Esophagus mucosa (tissue), 1 donor: ENCODE measurements at places on chromosomes 5 and 9.

- no peak for ATAC-seq
Observed at GRCh38 chr5:10304932-10305331, 2.8 kb downstream of the CMBL start.

- peak; percentile 87 for ATAC-seq
Observed at GRCh38 chr5:9046756-9047481, 499.0 kb downstream of the SEMA5A start.

GRCh38 chr5:27682600-27682999 is 644.2 kb upstream of the CDH9 start:
- no peak for ATAC-seq

DNA sequence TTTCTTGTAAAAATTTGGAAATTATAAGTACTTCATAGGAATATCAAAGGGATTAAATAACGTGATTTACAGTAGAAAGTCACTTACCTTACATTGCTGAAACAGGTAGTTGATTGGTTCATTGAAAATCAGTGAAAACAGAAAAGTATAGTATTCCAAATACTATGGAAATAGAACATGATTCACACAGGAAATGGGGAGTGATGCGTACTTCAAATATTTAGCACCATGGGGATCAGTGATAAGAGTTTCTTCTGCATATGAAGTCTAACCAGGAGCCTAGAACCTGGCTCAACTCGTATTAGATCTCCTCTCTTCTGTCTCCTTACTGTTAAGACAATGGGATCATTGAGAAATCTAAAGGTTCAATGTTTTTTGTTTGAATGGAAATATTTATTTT is 133.3 kb downstream of the FAM174A start:
- ATAC-seq, result no peak

- ATAC-seq, result peak; percentile 3
Observed at GRCh38 chr5:178230879-178231538, 1.6 kb downstream of the PHYKPL start.

DNA sequence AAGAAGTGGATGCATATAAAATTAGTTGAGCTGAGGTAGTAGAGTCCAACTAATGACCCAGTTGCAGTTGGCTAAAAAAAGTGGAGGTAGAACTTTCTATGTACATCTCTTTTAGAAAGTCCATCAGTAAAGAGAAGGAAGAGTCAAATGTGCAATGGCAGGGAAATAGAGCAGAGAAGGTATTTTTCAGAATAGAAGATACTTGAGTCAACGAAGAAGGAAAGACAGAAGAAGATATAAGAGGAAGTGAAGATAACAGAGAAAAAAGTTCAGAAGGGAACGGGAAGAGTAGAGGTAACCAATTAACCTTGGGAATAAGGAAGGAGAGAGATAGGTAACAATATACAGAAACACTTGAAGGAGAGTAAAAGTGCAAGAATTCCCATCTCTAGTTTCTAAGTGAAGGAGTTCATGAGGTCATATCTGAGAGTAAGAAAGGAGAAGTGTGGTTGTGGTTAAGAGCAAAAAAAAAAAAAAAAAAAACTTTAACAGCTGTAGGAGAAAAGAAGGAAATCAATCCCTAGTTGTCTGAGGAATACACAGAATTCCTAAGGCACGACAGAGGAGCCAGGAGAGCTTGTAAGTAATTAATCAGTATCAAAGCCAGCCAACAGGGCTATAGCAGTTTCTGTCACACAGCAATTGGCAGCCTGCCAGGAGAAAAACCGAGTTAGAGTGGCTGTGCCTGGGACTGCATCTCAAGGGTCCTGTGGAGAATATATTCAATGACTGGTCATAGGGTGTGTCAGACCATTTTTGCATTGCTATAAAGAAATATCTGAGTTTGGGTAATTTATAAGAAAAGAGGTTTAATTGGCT is 61.0 kb downstream of the ARL15 start:
- ATAC-seq, result no peak

GRCh38 chr5:32446630-32447029 is 2.1 kb upstream of the ZFR start:
- peak; percentile 72 for ATAC-seq

DNA sequence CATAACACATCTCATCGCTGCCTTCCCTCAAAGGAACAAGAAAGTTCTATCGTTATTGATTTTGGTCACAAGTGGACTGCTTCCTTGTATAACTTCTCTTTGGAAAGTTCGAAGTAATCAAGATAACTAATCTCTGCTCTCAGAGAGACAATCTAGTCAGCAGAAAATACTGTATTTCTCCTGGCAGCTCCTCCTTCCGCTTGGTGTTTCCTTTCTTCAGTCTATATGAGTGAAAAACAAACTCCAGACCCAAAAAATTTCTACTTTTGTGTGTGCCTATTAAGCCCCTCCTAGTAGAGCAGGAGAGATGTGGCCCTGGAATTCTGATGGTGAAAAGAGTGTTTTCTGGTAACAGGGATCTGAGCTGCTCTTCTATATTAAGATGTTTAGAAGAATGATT is 24.5 kb downstream of the OSTF1 start:
- no peak for ATAC-seq

GRCh38 chr9:78567693-78568092 is 270.8 kb downstream of the PSAT1 start:
- peak; percentile 58 for ATAC-seq

DNA sequence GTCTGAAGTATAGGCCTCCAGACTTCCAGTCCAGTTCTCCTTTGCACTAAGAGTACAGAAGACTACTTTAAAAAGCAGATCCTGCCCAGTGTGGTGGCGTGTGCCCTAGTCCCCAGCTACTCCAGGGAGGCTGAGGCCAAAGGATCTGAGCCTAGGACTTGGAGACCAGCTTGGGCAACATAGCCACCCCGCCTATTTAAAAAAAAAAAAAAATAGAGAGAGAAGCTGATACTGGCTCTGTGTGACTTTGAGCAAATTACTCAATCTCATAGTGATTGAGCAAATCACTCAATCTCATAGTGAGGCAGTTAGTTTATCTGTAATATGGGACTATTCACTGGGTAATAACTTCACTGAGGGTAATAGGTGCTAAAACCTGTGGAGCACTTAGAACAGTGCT is 43.6 kb upstream of the KDM4C start:
- no peak for ATAC-seq

DNA sequence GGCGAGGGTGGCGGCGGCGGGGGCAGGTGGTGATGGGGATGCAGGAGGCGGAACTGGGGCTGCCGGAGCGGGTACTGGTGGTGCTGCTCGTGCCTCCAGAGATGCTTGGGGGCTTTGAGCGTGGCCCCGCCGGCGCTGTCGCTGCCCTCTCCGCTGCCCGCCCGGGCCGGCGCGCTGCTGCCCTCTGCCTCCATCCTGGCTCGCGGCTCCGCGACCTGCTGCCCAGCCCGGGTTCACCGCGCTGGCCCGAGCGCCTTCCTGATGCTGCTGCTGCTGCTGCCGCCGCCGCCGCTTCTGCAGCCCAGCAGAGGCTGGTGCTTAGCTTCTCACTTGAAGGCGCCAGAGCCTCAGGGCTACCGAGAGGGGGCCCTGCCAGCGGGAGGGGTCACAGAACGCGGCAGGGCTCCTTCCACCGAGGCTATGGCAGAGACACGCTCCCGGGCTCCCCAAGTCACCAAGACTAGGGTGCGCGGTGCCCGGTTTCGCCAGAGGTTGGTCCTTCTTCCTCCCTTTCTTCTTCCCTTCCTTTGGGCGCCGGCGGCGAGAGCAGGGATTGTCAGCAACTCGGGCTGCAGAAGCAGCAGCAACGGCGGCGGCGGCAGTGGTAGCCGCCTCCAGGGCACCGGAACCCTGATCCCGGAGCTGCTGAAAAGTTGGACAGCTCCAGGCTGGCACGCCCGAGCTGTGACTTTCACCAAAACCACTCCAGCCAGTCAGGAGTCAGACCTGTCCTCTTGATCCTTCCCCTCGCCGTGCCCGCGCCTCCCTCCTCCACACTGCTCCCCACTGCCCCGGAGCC is at the start of gene PDE4D:
PDE4D (minus strand) TSS at position 298 of the 799 bp plus-strand sequence.
- peak; percentile 72 for ATAC-seq

DNA sequence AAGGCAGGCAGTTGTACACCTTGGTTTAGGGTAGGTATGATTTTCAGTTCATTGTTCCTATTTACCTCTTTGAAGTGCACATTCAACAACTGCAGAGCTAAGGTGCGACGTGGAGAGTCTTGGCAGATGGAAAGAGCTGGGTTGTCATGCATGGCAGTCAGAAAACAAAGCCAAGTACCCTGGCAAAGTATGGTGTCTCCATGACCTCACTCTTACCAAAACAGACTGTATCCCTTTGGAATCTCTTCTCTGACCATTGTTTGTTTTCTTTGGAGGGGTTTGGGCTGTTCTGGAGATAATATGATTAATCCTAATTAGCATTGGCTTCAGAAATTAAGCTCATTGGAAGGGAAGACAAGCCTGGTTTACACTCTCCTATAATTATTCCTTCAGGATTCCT is 665.7 kb downstream of the DNAH5 start:
- ATAC-seq, result no peak

DNA sequence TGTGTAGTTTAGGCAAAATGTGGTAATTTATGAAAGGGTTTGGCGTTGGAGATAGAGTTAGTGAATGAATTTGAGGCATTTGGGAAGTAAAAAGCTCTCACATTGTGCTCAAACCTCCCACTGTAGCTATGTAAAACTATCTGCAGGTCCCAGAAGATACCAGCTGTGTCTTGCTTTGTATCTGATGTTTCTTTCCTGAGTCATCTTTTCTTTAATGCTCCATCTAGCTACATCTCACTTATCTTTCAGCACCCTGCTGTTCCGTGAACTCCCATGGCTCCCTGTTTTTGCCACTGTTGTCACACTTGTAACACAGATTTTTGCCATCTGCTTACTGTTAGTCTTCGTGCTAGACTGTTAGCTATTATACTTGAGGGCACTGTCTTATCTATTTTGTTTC is 253.1 kb downstream of the NPR3 start:
- ATAC-seq, result no peak

DNA sequence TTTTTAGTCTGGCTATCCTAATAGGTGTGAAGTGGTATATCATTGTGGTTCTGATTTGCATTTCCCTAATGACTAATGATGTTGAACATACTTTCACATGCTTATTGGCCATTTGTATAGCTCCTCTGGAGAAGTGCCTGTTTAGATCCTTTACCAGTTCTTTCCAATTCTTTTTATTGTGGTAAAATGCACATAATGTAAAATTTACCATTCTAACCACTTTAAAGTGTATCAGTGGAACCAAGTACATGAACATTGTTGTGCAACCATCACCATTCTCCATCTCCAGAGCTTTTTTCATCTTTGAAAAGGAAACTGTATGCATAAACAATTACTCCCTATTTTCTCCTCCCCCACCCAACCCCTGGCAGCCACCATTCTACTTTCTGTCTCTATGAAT is 95.4 kb downstream of the NRG2 start:
- ATAC-seq, result no peak

DNA sequence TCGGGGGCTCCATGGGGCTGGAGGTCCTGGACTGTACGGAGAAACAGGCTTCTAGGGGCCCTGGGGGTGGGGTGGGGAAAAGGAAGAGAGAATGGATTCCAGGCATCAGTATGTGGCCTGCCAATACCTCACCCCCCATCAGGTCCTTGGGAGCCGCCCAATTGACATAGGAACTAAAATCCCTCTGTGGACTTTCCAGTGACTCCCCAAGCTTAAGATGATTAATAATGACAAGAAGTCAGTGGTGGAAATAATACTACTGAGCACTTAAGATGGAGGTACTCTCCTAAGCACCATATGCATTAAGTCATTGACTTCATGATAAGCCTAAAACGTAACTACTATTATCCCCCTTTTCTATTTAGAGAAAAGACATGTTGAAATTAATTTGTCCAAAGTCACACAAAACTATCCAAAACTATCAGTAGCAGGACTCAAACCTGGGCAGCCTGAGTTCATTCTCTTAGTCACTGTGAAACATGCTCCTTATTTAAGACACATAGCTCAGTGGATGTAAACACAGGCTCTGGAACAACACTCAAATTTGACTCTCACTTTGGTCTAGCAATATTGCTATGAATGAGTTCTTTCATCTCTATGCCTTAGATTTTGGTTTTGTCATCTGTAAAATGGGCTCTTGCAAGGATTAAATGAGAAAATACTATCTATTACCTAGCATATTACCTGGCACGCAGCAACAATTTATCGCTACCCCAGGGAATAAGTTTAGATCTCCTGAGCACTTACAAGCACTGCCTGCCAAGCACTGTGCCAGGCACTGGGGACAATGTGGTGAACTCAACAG is 9.5 kb downstream of the SPRY4 start:
- no peak for ATAC-seq

GRCh38 chr9:35398651-35399335 is 91.1 kb upstream of the RUSC2 start:
- no peak for ATAC-seq

DNA sequence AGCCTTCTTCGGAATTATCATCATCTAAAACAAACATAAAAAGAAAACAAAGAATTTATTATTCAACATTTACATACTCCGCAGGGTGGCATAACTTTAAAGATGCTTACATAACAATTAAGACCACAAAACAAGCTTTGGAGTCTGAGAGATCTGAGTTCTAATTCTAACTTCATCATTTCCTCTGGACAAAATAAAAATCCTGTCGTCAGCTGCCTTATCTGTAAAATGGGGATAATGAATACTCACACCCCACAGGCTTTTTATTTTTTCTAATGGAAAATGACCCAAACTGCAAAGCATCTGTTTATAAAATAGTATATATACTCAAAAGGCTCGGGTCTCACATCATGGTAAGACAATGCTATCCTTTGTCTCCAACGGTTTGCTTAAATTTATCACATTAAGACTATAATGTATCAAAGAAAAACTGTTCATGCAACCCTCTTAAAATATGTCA is 4.3 kb downstream of the ARRDC3 start:
- no peak for ATAC-seq

- ATAC-seq, result peak; percentile 16
Observed at GRCh38 chr9:121748727-121749423, 97.4 kb downstream of the DAB2IP start.

DNA sequence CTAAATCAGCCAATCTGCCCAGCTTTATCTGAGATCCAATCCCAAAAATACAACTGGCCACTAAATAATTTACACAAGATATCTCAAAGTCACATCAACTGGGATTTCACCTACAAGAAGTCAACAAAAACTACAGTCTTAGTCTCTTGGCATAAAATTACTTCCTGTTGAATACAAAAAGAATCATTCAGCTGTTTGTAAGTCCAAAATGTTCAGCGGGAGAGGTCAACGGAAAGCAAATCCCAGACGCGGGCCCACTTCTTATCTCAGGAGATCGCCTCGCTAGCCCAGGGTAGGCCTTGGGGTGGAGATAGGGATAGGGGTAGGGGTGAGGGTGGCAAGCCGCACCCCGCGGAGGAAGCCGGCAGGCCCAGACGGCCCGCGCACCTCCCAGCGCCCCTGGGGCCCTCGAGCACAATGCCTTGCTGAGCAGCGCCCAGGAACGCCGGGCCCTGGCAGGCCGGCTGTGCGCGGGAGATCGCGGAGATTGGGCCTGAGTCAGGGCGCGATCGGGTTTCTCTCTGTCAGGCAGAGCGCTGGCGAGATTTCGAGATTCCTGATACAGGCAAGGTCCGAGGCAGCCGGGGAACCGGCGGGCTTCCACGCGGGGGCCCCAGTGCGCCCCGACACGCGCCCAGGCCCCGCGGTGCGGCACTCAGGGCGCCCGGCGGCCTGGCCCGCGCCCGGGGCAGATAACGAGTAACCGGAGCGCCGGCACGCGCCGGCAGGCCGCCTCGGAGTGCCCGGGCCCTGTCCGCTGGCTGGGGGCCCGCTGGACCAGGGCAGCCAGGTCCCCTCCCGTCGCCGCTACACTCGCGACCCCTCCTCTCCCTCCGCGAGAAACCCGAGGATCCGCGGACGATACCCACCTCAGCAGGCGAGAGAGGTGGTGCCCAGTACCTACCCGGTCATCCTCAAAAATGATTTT is 601 bp downstream of the HINT1 start:
- ATAC-seq, result peak; percentile 88

GRCh38 chr5:178304761-178305645 is 72.4 kb upstream of the PHYKPL start:
- ATAC-seq, result no peak

GRCh38 chr5:138664276-138664943 is 88.8 kb upstream of the CTNNA1 start:
- peak; percentile 86 for ATAC-seq
